ENCODE measurements at places on chromosomes 2 and 18.

DNA sequence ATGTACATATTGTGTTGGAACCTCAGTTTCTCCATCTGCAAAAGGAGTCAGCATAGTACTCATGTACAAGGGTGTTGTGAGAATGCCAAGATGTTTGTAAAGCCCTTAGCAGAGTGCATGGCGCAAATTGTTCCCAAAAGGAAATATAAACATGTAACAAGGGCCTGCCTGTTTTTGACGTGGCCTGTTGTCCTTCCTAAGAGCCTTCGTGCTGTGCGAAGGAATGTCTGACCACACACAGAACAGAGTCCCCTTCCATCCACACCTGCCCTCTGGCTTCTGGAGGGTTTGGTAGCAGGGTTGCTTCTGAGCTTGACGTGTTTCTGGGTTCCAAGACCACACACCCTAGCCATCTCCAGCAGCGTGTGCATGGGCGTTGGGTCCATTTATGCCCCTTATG lies 34.9 kb downstream of the CABLES1 start:
- no peak for DNase-seq

GRCh38 chr18:31661965-31662364 lies 22.4 kb downstream of the B4GALT6 start:
- DNase-seq = no peak

- DNase-seq = no peak
Observed at GRCh38 chr2:13000664-13001363, 284.1 kb downstream of the TRIB2 start.

DNA sequence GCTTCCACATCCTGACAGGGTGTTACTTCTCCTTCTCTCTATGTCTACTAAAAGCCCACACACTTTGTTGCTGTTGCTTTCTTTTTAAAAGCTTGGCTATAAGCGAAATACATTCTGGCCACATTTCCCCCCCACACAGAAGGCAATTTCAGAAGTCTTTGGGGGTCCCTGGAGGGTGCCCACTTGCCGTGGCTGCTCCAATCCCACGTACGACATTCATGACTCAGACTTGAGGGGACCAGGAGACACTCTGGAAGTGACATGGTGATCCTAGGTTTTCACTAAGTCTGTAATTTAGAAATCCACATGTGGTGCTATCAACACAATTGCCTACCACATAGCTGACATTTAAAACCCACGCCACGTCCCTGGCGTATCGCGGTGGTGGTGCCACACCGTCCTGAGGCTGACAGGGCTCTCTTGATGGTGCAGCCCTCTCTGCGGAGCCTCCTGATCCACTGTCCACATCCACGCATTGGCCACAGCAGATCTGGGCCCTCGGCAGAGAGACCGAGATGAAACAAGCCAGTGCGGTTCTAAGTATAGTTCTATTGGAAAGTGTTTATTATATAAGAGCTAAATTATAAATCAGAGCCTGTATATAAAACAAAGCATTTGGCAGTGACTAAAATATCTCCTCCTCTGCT lies 42.4 kb downstream of the CYP27C1 start:
- no peak for DNase-seq

DNA sequence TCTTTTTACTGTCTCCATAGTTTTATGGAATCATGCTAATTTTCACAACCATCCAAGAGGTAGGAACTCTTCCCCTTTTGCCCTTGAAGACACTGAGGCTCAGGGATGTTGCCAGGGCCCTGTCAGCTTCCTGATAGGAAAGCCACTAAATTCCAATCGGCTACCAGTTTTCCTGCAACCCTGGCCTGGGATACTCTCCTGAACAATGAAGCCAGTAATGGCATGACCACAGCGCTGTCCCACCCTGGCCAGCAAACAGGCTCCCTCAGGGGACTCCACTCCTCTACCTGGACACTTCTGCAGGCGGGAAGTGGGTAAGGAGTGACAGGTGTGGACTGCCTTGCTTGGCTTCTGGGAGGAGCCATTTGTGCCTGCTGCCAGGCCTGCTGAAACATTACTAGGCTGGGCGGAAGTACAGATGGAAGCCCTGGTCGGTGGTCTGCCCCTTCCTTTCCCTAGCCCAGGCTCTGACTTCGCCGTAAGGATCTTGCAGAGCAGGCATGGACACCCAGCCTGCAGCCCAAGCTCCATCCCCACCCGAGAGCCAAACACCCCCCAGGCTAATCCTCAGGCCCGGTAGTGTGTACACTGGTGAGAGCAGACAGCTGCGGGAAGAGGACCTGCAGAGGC lies 78.8 kb upstream of the SMAD2 start:
- no peak for DNase-seq

DNA sequence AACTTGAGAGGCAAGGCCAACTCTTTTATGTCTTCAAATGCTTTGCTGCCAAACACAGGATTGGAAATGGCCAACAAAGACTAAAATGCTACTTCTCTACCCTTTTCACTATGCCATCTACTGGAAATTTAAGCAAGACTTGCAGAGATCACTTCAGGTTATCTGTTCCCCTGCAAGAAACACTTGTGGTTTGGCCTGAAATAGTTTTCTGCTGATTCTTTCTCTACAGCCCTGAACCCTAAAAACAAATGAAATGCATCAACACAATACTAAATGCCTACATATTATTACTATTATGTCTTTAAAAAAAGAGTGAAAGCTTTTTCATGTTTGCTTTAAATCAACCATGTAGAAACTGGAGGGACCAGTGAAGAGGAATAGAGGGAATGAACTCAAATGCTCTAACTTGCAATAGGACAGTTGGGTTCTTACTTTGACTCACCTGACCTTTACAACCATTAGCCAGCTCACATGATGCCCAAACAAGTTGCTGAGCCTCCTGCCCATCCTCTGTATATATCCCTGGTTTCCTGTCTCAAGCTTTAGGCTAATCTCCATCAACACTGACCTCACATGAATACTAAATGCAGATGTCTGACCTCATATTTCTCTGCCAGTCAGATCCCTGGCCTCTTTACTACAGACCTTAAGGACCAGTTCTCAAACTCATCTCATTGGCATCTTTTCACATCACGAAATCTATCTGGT lies 17.5 kb upstream of the ADAM17 start:
- DNase-seq = no peak

DNA sequence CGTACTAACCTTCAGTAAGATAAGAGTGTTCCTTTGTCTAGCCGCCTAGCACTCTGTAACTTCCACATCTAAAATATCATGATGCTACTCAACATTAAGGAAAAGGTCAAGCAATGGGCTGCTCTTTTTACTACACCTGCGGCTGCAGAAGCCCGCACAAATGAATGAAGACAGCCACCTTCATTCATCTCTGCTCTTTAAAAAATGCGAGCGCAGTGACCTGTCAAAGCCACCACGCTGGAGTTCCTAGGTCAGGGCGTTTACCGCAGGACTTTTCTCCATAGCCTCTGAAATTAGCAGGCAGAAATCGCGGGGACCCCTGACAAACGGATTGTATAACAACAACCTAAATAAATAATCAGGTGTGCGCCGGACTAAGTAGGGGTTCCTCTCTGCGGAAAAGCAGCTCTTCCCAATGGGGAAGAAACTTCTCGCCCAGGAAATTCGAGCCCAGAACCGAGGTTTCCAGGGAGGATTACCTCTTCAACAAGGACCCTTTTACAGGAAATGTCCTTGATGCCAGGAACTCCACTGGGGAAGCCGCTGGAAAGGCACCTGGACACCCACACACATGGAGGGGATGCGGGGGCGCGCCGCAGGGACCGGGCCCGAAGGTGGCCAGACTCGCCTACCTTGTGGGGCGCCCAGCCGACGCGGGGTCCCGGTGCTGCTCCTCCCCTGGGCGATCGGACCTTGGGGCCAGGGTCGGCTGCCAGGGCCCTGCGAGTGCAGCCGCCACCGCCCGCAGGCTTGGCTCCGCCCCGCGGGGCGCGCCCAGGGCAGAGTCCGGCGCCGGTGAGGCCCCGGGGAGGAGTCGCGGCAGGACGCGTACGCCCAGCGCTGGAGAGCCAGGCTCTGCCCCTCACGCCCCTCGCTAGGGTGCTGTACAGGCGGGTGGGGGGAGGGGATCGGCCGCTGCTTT lies at the start of gene CCDC68:
TSS of gene CCDC68 (minus strand) at position 758 of the 922 bp plus-strand sequence. CDS start 16,670 bp downstream, outside the sequence.
- DNase-seq = no peak

- DNase-seq = no peak
Observed at GRCh38 chr2:16201848-16202247, 261.5 kb downstream of the MYCN start.

GRCh38 chr18:44031063-44031462 lies 649.6 kb upstream of the SETBP1 start:
- no peak for DNase-seq

DNA sequence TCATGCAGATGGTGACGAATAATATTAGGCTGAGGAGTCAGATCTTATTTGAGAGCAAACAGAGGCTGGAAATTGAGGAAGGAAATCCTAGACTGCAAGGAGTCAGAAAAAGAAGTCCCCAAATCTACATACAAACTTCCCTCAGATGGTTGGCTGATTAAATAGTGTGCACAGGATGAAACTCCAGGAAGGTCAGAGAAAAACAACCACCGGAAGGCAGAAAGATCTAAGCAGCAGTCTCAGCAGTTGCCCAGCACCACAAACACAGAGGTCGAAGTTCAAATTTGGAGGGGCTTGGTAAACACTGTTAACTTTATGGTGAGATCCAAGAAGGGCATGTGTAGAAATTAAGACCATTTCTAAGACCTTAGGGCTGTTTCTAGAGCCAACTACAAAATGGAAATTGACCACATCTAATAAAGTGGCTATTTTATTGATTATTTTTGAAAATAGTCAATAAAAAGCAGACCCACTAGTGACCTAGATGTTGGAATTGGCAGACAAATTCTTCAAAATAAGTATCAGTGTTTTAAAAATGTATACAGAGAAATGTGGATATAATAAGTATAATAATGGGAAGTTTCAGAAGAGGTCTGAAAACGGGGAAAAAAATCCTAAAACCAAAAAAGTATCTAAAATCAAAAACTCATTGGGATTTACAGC lies 134.8 kb downstream of the GALNT1 start:
- DNase-seq = no peak

DNA sequence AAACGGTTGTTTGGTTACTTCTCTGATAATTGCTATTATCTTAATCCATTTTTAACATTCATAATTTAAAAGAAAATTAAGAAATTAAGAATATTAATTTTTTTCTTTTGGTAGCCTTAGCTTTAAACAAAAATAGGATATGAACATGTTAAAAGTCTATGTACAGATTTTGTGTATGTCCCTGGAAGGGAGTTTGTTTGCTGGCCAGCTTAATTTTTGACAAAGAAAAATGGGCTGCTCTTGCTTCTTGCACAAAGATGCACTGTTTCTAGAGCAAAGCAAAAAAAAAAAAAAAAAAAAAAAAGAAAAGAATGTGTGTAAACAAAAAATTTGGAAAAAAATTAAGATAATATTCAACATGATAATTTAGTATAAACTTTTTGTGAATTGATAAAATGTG lies 1.3 kb downstream of the RFTN2 start:
- DNase-seq = no peak

DNA sequence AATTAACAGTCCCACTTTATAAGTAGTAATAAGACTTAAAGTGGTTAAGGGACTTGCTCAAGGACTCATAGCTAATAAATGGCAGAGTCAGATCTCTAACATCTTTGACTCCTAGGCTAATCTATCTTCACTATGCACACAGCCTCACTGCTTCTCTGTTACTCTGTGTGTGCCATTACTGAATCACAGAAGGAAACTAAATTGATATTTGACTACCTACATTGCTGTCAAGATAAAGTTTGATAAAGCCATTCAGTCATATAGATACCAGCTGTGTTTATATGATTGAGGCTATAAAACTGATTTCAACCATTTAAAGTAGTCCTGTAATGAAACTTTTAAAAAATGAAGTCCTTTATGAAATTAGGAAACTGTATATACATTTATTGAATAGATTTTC lies 10.9 kb downstream of the SLC39A10 start:
- no peak for DNase-seq

DNA sequence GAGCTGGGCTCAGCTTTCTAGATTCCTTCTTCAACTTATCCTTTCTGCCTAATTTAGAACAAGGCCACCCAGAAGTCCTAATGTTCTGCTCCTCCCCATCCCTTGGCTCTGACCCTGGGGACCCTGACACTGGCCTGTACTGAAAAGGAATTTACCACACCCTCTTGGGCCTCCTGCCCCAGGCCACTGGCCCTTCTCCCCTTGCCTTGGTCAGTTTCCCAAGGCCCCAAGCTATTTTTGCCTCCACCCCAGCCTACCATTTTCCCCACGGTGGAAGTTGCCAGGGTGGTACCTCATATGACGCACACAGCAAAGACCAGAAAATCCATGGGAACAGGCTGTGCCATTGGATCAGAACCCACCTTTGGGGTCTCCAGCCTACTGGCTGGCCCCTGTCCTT lies 72.1 kb downstream of the ZBTB7C start:
- DNase-seq = no peak

GRCh38 chr2:110755491-110756078 lies 23.2 kb downstream of the ACOXL start:
- DNase-seq = no peak

DNA sequence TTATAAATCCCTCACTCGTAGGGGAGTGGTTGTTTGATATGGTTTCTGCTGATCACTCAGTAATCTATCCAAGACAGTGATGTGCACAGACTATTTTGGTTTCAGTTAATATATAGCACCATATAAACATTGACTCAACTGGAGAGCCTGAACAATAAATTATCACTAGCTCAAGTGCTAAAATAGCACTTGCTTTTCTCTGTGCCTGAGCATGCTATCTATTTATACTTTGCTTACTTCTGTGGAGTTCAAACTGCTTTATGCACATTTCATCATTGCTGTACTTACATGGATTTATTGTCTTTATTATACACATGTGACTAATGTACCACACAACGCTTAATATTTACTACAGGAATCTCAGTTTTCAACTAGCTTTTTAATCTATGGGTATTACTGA lies 133.6 kb downstream of the BCL2 start:
- DNase-seq = no peak

DNA sequence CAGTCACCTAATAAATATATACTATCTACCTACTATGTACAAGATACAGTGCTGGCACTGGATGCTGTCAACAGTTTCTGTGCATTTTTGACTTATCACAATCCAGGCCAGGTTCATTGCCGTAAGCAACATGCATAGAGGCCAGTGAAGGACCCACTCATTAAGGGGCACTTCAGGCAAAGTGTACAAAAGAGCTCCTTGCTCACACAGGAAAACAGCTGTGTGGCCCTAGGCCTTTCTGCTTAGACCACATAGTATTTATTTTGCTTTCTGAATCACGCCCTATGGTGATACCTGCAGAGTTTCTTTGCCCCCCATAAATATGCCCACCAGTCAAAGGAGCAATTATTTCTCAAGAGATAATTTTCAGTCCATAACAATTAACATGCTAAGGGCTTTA lies 39.6 kb upstream of the STAT4 start:
- DNase-seq = no peak

DNA sequence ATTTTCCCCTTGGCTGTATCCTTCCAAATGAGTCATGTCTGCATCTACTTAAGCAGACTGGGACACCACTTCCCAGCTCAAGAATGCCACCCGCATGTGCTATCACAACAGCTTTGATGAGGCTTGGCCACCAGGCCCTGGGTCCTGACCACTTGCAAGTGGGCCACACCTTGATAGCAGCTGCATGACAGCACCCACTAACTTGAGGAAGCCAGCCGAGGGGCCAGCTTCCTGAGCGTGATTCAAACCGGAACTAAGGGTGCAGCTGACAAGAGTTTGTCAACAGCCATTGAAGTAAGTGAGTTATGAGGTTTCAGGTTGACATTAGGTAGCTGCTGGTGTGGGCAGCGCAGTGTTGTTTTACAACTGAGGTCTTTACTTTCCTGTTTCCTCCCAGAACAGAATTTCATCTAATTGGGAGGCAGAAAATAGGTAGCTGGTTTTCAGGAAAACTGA lies 54.4 kb downstream of the EPHA4 start:
- DNase-seq = no peak

GRCh38 chr2:64786343-64787018 lies 132.8 kb upstream of the SERTAD2 start:
- DNase-seq = no peak

- no peak for DNase-seq
Observed at GRCh38 chr2:104868505-104868866, 14.6 kb downstream of the POU3F3 start.
